ENCODE measurements at places on chromosomes 16 and 17.
A peak's percentile ranks its signal among the peaks of the same experiment; 100 is the strongest.

GRCh38 chr16:50263940-50264929 is 2.1 kb upstream of the ADCY7 start:
- no peak for DNase-seq

GRCh38 chr16:840561-841454 is 40.3 kb upstream of the GNG13 start:
- DNase-seq: no peak

DNA sequence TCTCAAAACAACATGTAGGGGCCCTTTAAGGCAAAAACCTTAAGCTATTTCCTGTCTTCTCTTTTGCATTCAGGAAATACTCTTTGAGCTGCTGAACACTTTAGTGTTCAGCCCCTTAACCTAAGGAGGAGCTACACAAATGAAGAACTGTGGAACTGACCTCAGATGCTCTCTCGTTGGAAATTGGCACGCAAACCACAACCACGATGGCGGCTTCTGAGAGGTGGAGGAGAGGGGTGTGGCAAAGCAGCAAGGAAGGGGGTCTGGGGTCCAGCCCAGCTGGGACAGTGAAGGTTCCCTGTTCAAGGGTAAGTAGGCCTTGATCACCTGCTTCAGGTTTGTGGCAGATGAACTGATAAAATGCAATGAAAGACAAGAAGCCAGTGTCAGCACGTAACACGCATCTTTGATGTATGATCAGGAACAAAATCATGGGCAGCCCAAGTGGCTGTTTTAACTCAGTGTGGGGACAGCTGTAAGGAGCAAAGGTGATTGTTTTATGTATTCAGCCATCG is 291.6 kb upstream of the TNRC6C start:
- peak; percentile 78 for DNase-seq

DNA sequence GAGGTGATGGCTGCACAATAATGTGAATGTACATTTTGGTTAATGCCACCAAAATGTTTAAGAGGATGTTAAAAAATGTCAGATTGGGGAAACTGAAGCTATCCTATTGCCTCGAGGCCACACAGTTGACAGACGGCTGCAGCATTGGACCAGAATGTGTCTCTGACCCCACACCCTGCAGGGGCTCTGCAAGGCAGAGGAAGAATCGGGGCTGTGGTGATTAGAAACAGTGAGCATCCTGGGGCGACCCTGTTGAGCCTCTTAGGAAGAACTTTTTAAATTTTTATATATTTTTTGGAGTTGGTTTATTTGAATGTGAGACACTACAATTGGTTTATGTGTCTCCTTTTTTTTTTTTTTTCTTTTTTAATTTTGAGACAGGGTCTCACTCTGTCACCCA is 15.0 kb upstream of the ADORA2B start:
- DNase-seq: no peak

DNA sequence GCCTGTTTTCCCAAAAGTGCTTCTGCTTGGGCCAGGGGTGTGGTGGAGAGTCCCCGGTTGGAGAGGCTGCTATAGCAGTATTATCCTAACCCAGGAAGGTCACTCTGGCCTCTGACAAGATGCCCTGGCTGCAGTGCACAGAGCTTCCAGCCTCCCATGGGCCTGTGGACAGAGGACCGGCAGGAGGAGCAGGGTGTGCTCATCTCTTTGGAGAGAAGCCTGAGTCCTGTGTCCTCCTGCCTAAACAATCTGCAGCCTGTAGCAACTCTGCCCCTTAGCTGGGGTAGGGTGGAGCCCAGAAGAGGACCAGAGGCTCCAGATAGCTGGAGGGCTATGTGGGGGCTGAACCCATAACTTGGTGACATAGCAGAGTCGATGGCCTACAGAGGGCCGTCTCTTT is 78.0 kb downstream of the MPRIP start:
- no peak for DNase-seq

GRCh38 chr17:4588898-4589625 is 4.7 kb downstream of the SMTNL2 start:
- no peak for DNase-seq

DNA sequence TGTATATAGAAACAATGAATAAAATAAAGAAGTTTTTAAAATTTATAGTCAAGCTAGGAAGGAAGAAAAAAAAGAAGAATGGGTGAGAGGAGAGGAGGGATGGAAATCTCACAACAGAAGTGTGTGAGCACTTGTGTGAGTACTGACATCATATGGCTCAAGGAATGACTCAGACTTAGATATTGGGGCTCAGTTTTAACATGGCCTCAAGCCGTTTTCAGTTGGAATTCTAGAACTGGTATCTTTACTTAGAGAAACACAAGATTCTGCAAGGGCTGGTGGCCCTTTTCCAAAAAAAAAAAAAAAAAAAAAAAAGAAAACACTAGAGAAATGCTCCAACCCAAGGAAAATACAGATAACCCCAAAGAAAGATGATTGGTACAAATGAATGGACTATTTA is 55.1 kb downstream of the STXBP4 start:
- DNase-seq: no peak
